ENCODE measurements at places on chromosomes 11 and 22.

- no peak for DNase-seq
Measured at GRCh38 chr11:131219646-131220045, 150.8 kb upstream of the NTM start.

- DNase-seq = peak; percentile 19
Measured at GRCh38 chr11:69044111-69045013, 4.4 kb upstream of the TPCN2 start.

DNA sequence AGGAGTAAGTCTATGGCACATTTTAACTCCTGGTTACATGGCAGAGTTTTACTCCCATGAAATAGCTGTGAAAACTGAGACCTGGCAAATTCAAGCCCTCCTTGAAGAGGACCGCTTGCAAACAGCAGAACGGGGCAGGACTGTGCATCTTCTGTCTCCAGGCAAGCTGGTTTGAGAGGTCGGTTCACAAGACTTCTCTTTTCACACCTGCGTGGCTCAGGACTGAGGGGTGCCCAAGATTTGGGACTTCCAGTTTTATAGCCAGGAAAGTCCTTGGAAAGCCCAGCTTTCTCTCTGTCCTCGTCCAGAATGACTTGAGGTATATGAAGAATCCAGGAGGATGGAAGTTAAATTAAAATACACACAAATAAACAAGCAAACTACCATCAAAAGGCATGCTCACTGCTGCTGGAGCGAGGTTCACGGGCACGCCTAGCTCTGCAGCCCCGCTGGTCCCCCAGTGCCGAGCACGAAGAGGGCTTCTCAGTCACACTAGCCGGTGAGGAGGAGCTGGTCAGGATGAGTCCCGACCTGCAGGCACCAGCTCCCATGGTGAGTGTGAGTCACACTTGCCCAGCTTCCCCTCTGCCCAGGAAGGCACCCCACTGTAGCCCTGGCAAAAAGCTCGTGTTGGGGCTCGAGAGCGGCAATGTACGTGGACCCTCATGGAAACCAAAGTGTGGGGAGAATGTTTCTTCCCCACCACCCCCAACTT lies 1382.4 kb downstream of the BRD1 start:
- DNase-seq = no peak

- DNase-seq = no peak
Measured at GRCh38 chr11:76648061-76648460, 22.5 kb downstream of the LRRC32 start.

DNA sequence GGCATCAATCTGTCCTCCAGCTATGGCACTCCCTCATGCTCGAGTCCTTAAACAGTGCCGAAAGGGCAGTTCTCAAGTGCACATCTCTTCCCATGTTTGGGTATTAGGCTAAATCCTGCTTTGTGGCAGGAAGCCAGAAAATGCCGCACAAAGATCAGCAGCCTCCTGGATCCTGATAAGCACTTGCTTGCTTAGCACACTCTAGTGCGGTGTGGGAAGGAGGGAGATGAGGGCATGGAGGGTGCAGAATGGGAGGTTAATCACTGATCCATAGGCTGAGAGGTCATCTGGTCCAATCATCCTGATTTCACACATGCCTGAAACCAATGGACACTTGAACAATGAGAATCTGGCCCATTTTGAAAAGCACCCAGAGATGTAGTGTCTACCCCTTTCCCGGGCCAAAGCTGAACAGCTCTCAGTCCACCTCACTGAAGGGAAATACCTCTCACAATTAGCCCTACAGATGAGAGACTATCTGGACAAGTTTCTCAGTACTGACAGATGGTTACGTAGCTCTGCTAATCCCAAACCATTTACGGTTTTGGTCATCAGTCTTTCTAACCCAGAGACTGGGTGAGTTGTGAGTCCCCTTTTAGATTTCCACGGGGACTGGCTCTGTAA lies 29.8 kb upstream of the CHRM4 start:
- DNase-seq = no peak

GRCh38 chr22:25357132-25357455 lies 137.7 kb downstream of the CRYBB2 start:
- DNase-seq = no peak

- no peak for DNase-seq
Measured at GRCh38 chr11:73412308-73412707, 36.1 kb downstream of the RELT start.

- DNase-seq = no peak
Measured at GRCh38 chr11:37409124-37409523, 811.1 kb upstream of the RAG2 start.

DNA sequence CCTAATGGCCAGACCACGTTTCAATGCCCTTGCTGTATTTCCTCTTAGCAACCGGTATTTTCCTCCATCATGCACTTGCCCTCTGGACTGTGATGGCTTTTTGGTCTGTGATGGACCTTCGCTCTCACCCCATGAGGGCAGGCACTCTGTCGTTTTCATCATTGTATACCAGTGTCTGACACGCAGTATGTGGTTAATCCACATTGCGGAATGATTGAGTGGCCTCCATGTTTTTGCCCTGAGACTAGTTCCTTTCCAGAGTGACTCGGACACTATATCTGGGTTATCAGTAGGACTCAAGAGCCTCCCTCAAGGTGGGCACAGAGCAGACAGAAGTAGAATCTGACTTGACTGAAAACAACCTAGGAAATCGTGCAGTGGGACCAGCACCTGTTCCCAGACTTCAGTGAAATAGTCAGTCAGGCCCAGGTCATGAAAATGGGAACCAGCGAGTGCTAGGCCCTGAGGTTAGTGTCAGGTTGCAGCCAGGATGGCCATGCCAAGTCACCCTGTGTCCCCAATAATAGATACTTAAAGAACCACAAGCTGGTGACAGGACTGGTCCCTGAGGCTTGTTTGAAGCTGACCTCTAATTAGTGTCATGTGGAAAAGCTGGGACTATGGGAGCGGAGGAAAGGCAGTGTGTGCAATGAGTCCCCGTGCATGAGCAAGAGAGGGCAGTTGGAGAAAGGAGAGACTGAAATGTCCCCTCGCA lies 464.7 kb downstream of the INSC start:
- no peak for DNase-seq

- DNase-seq = no peak
Measured at GRCh38 chr22:50605613-50606074, 5.1 kb downstream of the MAPK8IP2 start.

- DNase-seq = peak; percentile 29
Measured at GRCh38 chr11:122656073-122656630, 630 bp downstream of the UBASH3B start.

DNA sequence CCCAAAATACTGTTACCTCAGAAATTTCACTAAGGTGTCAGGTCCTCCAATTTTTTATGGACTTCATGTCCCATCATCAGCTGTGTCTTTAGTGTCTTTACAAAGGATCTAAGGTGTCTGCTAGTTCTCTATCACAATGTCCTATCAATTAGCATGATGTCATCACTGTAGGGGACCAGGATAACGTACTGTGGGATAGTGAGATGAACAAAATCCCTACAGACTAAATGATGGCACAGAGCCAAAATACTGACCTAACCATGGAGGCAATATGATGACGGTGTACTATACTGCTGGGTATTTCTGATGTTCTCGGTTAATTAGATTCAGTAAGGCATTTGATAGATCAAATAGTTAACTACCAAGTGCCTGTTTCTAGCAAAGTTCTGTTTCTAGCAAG lies 82.5 kb downstream of the SBF2 start:
- no peak for DNase-seq

DNA sequence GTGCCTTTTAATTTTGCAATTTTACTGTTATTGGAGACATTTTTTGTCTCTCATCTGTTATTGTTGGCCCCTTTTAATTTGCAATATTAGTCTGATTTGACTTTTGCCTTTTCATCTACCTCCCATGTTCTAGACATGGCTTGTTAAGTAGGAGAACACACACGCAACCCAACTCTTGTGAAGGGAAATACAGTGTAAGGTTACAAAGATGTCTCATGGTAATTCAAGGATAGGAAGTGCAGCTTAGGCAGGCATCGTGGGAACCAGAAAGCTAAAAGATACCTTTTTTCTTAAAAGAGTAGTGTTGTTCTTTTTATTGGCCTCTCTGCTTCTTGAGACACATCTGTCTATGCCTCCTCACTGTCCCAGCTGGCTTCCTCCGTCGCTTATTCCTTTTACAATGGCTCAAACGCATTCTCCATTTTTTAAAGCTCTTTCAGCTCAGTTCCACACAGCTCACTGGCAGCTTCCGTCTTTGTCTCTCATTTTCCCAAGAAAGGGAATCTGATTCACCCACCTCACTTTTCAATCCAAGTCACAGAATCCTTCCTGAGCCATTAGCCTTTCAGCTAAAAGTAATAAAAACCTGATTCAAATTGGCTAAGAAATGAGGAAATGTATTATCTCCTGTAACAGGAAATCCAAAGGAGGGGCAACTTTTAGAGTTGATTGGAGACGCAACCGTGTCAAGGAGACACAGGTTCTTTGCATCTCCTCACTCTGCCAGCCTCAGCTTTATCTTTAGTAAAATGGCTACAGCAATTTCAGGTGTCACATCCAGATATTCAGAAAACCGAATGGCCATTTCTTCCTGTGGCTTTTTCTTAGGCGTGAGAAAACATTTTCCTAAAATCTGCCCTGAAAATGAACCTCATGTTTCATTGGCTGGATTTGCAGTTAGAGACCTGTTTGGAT lies 57.2 kb downstream of the SIK2 start:
- no peak for DNase-seq

GRCh38 chr11:14042686-14043465 lies 80.4 kb downstream of the SPON1 start:
- DNase-seq = no peak

DNA sequence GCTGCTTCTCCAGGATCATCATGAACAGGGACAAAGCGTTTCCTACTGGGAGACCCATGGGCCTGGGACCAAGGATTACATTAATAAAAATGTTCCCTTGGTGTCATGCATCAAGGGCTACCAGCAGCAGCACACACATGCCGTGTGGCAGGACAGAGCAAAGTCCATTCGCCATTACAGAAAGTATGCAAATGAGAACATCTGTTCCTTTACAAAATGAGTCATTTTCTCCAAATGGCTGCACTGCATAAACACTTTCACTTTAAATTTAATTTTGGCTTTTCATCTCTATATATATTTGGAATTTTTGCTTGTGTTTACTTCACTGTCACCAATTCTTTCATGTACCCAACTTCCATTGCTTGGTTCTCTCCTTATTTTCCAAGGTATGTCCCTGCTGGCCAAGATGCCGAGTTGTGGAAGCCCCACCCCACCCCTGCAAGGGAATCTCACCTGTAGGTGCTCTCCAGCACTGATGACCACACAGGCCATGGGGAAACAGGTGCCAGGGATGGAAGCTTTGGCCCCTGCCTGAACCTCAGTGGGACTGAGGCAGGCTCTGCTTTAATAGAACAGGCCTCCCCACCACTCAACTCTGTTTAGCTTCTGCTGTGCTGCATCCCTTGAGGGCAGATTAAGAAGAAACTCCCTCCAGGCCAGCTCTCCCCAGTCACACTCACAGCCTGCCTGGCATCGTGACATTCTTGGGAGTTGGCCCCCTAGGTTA lies 15.6 kb upstream of the GNAZ start:
- no peak for DNase-seq

- DNase-seq = no peak
Measured at GRCh38 chr22:47453049-47453448, 690.6 kb downstream of the TBC1D22A start.

DNA sequence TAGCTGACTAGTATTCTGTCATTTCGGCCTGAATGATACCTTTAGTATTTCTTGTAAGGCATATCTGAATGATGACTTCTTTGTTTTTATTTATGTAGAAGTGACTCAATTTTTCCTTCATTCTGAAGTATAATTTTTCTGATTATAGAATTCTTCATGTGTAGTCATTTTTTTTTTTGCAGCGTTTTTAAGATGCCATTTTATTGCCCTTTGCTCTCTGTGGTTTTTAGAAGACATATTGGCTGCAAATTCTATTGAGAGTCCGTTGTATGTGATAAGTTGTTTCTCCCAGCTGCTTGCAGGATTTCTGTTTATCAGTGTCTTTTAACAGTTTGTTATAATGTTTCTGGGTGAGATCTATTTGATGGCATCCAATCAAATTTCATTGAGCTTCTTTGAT lies 1224.8 kb downstream of the JRKL start:
- no peak for DNase-seq

DNA sequence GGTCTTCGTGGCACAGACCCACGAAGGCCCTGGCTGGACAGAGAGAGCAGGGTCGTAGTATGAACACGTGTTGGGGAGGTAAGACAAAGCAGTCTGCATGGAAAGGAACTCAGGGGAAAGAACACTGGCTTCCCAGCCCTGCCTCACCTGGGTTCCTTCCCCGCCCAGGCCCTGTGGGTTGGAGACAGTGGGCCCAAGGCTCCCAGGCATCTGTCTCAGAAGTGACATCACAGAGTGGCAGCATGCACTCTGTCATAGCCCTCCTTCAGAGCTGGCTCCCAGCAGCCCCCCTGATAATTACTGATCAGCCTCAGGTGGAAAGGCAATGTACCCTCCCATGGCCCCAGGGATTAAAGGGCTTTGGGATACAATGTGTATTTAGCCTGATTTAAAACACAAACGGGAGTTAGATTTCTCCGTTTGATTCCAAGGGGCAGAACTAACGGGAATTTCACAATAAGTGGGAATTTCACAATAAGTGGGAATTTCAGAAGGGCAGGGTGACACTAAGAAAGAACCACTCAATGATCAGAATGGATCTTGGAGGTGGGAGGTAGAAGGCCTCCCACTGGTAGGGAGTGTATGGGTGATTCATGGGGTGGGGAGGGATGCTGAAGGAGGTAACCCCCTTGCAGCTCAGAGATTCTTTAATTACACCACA lies 65.1 kb downstream of the SLC22A12 start:
- DNase-seq = no peak

GRCh38 chr11:112748713-112749543 lies 212.3 kb upstream of the NCAM1 start:
- no peak for DNase-seq

GRCh38 chr11:76380977-76381719 lies at the start of the genes GVQW3 and THAP12:
GVQW3 (plus strand) TSS chr11:76381323; CDS start chr11:76381829, 506 bp downstream.
THAP12 (minus strand) TSS chr11:76381132; CDS start chr11:76380836, 296 bp downstream.
- peak; percentile 98 for DNase-seq

GRCh38 chr11:65430406-65431217 lies 8.0 kb downstream of the NEAT1 start:
- peak; percentile 61 for DNase-seq

DNA sequence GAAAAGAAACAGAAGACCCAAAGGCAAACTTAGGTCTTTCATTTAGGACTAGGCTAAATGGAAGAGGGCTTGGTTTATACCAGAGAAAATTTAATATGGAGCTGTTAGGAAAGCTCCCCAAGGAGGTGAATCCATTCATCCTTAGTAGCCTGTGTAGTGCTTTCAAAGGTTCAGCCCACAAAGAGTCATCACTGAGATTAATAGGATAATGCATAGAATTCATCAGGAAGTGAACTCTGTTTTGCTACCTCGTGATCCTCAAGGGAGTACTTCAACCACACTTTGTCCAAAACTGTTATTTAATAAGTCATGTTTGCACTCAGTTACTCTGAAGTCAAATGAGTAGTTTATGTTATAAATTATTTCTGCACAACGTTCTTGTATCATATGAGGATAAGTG lies 43.3 kb upstream of the MMP7 start:
- no peak for DNase-seq

GRCh38 chr11:22520521-22520920 lies 105.1 kb downstream of the FANCF start:
- no peak for DNase-seq

GRCh38 chr11:105718641-105719040 lies 108.8 kb downstream of the GRIA4 start:
- no peak for DNase-seq

Data from CD4-positive, alpha-beta T cell treated with Interferon alpha-2 for 1 hour (primary cell).